PC-3 (cell line): ENCODE measurements at places on chromosomes 11 and 22.

GRCh38 chr11:71928737-71929443 lies at the start of gene RNF121:
Gene RNF121, plus strand, starts transcription at chr11:71929046. Its CDS starts 16 bp downstream, at chr11:71929062.
- peak; percentile 96 for DNase-seq

DNA sequence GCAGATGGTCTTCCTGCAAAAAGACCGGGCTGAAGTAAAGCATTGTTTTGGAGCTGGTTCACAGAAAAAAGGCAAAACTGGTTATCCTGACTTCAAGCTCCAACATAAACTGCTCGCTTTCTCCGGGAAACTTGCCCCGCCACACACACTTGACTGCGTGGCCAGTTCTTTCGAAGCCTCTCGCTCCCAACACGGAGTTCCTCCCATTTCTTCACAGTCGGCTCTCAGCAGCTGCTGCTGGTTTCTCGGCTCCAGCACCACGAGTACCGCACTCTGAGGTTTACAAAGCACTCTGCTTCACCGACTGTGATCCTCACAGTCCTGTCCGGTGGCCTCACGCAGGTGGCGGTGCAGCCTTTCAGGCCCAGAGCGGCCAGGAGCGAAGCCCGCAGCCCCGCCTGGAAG lies 264 bp downstream of the CHEK1 start:
- DNase-seq: no peak

DNA sequence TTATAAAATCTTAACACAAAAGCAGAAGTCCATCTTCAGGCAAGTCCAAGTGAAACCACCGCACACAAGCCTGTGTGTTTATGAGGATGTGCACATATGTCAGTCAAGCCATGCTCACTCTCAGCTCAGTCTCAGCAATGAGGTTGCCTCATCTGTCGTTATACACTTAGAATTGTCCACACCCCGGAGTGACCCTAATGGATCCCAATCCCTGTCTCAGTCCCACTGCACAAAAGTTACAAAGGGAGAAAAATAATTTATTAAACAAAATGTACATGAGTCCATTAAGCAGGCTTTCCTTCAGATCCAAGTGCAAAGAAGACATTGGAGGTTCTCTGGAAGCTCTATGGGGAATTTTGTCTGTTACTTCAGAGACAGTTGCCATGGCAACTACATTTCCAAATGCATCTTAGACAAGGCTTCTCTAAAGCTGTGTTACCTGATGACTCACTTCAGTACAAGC lies 24.4 kb downstream of the OR8B12 start:
- no peak for DNase-seq

GRCh38 chr11:20045098-20045688 lies 115.1 kb downstream of the DBX1 start:
- no peak for DNase-seq

DNA sequence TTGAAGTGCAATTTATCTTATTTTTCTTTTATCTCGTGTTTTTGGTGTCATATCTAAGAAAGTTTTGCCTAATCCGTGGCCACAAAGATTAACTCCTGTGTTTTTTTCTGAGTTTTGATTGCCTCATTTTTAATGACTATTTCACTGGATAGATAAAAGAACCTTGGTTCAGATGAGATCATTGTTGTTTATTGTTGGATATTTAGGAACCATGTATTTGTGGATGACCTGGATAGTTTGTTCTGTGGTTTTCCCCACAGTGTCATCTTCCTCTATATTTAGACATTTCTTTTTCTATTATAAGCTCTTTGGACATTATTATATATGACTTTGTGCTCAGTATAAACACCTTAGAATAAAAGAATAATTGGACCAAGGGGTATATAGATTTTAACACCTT lies 37.2 kb downstream of the PPP6R3 start:
- no peak for DNase-seq

GRCh38 chr11:7050191-7050590 lies 29.9 kb downstream of the NLRP14 start:
- DNase-seq: no peak

- DNase-seq: peak; percentile 69
These were observed 273.3 kb downstream of the BUD13 start for GRCh38 chr11:116499396-116500003.

- DNase-seq: peak; percentile 22
These were observed 419 bp downstream of the ANKRD49 start for GRCh38 chr11:94494126-94494680.

DNA sequence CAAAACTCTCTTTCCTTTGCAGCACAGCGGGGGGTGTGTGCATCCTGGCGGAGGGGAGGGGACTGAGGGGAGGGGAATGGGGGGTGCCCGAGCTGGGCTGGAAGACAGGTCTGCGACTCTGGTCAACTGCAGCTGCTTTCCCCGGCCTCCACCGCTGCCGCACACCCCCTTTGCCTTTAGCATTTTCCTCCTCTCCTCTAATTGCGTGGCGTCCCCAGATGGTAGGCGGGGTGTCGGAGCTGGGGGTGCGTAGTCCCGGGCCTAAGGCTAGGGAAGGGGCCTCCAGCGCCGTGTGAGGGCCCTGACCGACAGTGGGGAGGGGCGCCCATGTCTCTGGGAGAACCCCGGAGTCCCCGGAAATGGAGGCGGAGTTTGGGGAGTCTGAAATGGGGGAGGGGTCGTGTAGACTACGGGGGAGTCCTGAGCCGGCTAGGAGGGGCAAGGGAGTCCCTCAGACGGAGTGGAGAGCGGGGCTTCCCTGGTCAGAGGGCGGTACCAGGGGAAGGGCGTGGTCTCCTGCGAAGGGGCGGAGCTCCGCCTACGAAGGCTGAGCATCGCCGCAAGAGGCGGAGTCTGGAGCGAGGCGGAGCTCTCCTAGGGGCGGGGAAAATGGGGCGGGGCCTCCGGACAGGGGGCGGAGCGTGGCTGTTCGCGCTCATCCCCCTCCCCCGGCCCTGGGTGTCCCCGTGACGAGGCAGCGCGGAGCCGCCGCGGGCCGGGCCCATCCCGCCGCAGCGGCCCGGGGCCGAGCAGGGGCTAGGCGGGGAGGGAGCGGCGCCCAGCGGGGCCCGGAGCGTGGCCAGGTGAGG lies at the start of gene PELI3:
PELI3 (plus strand) TSS at position 681 of the 809 bp plus-strand sequence. CDS start 1,224 bp downstream, outside the sequence.
- DNase-seq: peak; percentile 96

GRCh38 chr11:95520369-95521132 lies 269.0 kb downstream of the FAM76B start:
- DNase-seq: no peak

DNA sequence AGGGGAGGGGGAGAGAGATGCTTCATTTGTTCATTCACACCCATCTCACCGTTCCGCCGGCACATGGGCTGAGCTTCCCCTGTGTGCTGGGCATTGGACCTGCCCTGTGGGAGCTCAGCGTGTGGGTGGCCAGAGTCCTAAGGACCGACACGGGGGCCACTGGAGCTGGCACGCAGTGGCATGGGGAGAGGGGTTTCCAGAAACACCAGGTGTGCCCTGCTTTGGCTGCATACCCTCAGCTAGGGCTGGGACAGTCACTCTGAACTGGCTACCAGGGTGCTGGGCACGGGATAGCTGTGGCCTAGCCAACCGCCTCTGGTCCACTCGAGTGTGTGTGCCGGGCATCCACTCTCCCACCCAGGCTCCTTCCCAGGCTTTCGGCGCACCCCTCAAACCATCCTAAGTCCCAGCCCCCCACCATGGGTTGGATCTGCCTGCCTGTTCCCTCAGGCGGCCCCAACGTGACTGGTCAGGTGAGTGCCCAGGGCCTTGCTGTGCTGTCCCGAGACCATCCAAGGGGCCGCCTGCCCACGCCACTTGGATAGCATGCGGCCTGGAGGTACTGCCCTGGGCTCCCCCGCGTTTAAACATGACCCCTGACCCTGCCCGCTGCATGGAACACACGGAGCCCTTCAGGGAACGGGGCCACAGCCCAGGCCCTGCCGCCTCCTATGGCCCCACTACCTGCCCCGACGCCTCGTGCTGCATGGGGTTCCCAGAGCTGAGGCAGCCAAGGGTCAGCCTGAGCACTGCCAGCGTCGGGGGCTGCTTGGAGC lies 51.6 kb upstream of the LINC01488 start:
- no peak for DNase-seq

GRCh38 chr22:49590851-49591445 lies 236.7 kb downstream of the BRD1 start:
- no peak for DNase-seq

- DNase-seq: no peak
These were observed 34.5 kb downstream of the CTSC start for GRCh38 chr11:88303037-88303436.

- peak; percentile 49 for DNase-seq
These were observed 1.6 kb upstream of the KMT2A start for GRCh38 chr11:118434553-118435289.

DNA sequence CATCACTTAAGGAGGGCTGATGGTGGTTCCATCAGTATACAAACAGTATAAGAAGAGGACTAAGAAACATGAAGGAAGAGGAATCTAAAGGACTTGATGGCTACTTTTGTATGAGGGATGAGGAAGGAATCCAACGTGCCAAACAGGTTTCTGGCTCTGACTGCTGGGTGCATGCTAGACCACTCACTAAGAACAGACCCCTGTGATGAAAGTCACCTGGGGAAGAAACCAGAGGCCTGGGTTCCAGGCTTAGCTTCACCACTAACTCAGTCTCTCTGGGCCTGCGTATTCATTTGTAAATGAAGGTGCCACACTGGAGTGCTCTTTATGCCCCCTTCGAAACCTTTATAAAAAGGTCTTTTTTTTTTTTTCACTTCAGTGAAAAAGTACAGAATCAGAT lies 55.1 kb downstream of the AAMDC start:
- no peak for DNase-seq

GRCh38 chr11:6099577-6099976 lies 7.9 kb upstream of the OR56B4 start:
- DNase-seq: no peak

GRCh38 chr11:71265559-71266092 lies 13.2 kb upstream of the SHANK2 start:
- DNase-seq: no peak

DNA sequence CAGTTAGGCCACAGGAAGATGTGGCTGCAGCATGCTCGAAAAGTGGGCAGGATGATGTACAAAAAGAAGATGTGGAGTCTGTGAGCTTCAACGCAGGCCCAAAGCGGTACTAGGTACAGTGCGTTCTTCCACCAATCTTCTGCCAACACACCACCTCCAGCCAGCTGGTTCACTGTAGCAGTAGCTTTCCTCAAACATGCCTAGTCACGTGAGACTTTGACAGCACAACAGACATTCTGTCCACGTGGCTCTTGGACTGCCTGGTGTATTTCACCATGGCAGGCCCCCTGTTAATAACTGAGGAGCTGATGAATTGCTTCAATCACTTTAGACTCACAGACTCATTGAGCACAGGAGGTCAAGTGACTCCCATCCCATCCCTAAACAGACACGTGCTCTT lies 14.1 kb downstream of the SYN3 start:
- DNase-seq: no peak

DNA sequence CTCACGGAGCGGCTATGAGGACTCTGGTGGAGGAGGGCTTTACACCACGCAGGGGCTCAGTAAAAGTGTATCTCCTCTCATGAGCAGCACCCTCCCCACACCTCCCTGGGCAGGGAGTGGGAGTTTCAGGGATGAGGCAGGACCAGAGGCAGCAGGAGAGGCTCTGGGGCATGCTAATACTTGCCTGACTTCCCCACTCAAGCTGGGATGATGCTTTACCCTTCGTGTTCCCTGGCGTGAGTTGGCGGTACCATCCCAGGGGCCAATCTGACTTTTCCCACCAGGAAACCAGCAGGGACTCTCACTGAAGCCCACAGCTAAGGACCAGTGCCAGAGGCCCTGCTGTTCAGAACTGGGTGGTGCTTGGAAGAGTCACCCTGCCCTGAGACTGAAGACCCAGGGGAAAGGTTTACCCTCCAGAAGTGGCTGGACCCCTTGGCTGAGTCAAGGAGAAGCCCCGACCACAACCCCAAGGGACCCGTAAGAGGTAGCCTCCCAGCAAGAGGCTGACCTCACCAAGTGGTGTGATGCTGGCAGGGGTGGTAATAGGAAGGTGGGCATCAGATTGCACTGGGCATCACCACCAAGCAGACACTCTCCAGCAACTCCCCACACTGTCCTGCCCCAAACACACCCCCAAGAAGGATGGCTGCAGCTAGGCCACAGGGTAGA lies 65.6 kb downstream of the THAP12 start:
- no peak for DNase-seq

DNA sequence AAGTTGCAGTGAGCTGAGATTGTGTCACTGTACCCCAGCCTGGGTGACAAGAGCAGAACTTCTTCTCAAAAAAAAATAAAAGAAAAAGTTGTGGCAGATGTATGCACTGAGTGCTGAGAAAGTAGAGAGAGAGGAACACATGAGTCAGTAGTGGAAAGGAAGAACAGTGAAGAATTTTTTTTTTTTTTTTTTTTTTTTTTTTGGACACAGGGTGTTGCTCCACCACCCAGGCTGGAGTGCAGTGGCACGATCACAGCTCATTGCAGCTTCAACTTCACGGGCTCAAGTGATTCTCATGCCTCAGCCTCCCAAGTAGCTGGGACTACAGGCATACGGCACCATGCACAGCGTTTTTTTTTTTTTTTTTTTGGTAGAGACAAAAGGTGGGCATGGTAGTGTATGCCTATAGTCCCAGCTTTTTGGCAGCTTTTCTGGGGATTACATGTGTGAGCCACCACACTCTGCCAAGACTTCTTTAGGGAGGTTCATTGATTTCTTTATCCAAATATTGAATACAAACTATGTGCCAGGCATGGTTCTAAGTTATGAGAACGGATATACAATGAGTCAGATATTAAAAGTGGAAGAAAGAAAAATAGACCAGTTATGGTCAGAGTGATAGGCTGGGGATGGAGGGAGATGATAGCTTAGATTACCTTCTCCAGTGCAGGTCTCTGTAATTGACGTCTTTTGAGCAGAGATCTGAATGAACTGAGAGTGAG lies 62.0 kb downstream of the YAP1 start:
- peak; percentile 64 for DNase-seq

DNA sequence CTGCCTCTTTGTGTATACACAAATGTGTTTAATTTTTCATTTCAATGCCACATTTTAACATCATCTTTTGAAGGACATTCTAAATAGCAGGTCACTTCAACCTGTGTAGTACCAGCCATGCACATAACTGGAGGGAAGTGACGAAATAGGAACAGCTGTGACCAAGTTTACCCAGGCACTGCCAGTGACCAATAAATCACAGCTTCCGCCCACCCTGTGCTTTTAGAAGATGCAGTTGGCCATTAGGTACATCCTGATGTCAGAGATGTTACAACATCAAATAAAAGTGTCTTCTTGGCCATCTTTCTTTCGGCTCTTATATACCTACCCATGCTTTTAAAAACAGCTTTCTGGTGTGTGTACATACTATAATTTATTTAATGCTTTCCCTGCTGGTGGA lies 7.8 kb downstream of the LDLRAD3 start:
- no peak for DNase-seq

DNA sequence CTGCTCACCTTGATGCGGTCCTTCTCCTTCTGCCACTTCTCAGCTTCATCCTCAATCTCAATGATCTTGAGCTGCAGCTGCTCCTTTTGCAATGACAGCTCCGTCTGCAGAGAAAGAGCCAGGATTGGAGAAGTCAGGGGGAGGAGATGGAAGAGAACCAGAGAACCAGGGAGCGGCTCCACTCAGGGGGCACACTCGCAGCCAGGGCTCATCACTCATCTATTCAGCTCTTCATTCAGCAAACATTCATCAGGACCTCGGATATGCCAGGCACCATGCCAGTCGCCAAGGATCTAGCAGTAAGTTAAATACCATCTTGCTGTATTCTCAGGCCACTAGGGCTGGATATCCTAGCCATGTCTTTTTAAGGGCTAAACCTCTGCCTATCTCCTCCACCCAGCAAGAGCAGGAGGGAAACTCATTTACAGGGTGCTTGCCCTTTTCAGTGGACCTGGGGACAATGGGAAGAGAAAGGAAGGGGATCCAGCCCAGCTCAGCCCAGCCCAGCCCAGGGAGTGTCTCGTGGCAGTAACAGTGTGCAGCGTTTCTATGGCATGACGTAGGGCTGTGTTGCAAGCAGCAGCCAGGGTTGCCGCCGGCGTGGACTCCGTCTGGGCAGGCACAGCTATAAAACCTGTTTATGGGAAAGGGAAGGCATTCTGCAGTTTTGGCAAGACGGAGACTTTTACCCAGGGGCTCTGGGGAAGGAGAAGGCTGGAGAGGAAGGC lies 9.4 kb downstream of the TRIM29 start:
- peak; percentile 90 for DNase-seq
